ENCODE measurements at places on chromosomes 3 and 15.
A peak's percentile ranks its signal among the peaks of the same experiment; 100 is the strongest.

DNA sequence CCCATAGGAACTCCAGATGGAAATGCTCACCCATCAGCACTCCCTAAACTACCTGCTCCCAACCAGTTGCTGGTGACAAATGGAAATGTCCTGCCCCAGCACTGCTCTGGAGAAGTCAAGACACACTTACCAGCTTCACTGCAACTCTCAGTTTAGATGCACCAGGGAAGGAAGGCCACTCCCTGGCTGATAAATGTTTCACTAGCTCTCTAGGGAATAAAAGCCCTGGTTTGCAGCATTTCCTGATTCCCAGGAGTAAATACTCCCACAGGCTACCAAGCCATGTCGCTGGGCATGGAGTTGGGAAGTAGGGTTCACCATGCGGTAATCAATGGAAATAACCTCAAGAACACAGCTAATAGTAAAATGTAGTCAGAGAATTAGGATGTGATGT, 112.0 kb upstream of the NEO1 start:
- DNase-seq = no peak

GRCh38 chr3:135267487-135267886, 472.4 kb downstream of the EPHB1 start:
- DNase-seq = no peak

GRCh38 chr15:40743921-40744814, 10.9 kb downstream of the RMDN3 start:
- no peak for DNase-seq

DNA sequence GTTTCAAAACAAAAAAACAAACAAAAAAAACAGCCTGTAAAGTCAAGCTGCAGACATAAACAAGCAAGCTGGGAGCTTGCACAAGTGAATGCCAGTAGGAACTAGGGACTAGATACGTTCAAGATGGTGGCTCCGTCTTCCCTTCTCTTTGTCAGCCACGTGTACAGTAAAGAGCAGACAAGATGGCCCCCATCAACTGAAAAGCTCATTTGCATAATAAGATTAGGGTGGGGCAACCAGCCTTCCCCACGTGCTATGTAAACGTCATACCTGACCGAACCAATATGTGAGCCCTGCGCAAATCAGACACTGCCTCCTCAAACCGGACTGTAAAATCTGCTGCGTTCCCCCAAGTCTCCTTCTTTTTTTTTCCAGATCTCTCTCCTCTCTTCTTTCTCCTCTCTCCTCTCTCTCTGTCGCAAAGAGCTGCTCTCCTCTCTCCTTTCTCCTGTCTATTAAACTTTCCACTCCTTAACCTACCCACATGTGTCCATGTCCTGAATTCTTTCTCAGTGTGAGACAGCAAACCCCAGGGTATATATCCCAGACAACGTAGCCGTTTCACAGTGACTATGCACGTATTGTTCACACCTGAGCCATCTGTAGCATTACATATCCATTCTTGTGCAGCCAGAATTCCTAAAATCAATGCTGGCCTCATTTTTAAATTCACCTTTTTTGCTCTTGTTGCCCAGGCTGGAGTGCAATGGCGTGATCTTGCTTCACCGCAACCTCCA, 31.2 kb upstream of the FXR1 start:
- DNase-seq = no peak

DNA sequence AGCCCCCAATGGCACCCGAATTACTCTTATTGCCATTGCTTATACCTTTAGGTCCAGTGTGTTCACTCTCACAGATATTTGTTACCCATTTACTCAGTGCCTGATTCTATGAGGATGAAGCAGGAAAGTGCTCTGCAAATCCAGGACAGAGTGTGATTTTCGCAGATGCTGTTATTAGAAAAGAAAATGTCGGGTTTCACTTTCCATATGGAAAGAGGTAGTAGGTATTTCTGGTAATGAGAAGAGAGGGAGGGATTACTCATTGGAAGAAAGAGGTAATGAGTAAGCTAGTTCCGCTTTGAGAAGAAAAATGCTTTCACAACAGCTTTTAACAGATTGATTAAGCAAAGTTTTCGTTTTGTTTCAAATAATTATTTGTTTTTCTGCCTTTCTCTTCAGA, 336.3 kb upstream of the CFAP20DC start:
- peak; percentile 77 for DNase-seq

- no peak for DNase-seq
Measured at GRCh38 chr3:124761935-124762660, 31.8 kb downstream of the UMPS start.

DNA sequence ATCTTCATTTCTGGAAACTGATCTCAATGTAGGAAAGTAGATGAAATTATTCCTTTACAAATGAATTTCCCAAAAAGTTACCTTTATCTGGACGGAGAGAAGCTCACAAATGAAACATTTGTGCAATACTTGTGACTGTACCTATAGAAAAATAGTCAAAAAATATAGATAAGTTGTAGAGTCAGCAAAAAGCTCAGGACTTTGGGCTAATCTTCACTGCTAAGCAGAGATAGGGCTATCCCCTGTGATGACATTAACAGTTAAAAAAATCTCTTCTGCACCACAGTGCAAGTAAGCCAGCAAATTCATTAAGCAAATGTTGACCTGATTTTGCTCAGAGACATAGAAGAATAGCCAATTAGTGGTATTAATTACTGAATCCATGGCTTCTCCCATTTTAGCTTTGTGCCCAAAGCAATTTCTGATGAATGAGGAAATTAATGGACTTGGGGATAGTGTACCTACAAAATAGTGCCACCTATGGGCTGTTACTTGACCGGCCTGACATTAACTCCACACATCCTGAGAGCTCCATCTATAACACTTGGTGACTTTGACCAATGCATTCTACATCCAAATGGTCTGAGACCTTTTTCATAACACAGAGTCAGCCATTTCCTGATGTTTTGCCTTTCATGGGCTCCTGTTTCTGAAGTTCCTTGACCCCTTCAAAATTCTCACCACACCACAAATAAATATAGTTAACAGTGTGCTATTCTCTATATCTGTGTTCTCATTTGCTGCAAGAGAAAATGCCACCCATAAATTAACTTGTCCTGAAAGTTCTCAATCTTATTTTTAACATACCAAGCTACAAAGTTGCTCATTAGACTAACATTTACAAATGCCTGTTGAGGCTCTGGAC, 105.0 kb downstream of the SSR3 start:
- DNase-seq = peak; percentile 24

- no peak for DNase-seq
Measured at GRCh38 chr15:73924171-73924921, 1.9 kb upstream of the LOXL1 start.

DNA sequence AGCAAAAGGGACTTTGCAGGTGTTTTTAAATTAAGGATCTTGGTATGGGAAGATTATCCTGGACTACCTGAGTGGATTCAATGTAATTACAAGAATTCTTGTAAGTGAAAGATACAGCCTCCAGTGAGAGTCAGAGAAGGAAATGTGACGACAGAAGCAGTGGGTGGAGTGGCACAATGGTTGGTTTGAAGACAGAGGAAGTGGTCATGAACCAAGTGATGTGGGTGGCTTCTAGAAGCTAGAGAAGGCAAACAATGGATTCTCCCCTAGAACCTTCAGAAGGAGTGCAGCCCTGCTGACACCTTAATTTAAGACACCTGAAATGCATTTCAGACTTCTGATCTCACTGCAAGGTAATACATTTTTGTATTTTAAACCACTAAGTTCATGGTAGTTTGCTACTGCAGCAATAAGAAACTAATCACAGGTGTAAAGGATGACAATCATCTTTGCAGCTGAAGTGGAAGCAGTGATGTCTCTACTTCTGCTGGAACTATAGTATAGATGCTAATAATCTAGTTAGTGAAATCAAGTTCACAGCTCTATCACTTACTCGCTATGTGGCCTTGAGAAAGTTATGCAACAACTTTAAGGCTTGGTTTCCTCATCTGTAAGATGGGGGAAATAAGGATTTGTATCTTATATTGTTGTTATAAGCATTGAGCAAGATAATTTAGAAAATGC, 403.4 kb upstream of the SUCLG2 start:
- DNase-seq = no peak

DNA sequence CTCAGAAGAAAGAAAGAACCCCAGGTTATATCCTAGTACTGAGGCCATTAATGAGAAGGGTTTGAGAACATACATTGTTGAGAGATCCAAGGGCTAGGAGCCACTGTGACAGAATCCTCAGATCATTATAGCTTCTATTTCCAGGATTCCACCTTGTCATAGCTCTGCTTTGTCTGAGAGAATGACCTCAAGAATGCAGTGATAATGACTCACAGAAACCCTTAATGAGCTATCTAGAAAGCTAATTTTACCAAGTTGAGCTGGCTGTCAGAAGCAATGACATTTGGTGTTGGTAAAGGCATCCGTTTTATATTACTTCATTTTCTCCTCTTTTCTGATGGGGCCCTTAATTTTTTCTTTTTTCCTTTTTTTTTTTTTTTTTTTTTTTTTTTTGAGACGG, 10.9 kb downstream of the TRIP4 start:
- DNase-seq = no peak

- DNase-seq = no peak
Measured at GRCh38 chr15:52803467-52804306, 13.6 kb upstream of the ONECUT1 start.

GRCh38 chr15:80434926-80435720, 30.9 kb downstream of the ARNT2 start:
- no peak for DNase-seq

GRCh38 chr3:24496529-24497482, 2.2 kb upstream of the THRB start:
- no peak for DNase-seq

DNA sequence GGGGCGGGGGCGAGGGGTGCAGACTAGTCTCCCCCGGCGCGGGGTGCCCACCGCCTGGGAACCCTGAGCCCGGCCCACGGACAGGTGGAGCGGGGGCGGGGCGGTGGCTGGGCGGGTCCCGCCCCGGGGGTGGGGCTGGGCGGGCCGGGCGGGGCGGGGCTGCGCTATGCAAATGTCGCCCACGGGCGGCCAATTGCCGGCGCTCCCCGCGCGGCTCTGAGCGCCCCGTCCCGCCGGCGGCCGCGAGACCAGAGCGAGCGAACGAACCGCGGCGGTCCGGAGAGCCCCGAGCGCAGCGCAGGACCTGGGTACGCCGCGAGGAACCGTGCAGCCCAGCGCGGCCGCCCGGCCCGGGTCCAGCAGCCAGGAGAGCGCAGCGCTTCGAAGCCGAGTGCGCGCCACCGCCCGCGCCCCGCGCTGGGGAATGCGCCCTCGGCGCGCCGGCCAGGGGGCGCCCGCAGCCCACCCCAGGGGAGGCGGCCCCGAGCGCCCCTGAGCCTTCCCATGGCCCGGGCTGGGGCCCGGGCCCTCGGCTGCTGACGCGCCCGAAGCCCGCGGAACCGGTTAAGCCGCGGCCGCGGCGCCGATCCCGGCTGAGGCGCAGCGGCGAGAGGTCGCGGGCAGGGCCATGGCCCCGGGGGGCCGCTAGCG, at the start of gene SEMA3F:
Gene SEMA3F (plus strand): TSS at position 485 of the 651 bp plus-strand sequence. CDS start 4,299 bp downstream, outside the sequence.
- DNase-seq = peak; percentile 93

GRCh38 chr15:39777496-39777895, 5.1 kb downstream of the FSIP1 start:
- DNase-seq = no peak

- DNase-seq = no peak
Measured at GRCh38 chr15:36178303-36178633, 401.2 kb upstream of the CDIN1 start.

GRCh38 chr3:136664771-136665170, 87.4 kb downstream of the STAG1 start:
- no peak for DNase-seq

DNA sequence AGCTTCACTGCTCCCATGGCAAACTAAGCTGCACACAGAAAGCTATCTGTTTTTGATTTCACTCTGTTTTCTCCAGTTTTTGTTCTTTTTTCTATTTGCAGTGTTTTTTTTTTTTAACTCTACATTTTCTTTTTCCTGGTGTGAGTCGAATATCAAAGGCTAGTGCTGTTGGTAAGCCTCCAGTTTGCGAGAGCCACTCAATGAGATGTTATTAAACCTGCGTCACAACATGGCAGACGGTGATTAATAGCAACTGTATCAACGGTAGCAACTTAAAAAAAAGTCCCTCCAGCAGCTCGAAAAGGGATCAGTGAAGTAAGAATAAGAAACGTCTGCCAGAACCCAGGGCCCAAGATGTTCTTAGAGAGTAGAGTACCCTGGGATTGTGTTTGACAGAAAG, 84.1 kb downstream of the MEIS2 start:
- DNase-seq = no peak

GRCh38 chr15:98718426-98719136, 70.2 kb downstream of the IGF1R start:
- no peak for DNase-seq

DNA sequence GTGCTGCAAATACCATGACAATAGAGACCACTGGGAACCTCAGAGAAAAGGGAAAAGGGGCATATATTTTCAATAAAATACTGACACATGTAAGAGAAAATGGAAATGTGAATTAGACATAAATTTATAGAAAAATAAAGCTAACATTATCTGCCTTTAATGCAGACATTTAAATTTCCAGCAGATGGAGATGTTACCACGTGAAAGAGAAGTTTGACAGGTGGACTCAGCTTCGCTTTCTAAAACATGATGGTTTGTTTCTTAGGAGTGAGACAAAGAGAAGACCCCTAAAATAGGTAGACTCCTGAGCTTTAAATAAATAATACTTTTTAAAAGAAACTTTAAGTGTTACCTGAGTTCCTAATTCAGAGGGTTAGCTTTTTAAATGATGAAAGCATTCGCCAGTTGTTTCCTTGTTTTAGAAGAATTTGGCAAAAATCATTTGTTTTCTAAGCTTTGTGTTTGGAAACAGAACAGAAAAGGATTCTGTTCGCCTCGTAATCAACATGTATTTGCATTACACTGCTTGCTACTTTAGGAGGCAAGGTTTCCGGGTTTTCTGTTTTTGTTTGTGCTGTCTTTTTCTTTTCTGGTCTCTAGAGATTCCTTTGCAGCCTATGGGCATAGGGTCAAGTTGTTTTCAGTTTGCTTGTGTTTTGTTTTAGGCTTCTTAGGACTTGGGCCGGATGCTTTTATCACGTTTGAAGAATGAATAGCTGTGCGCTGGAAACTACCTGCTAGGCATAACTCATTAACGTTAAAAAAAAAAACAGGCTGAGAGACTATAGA, 271.4 kb downstream of the THSD4 start:
- DNase-seq = no peak

GRCh38 chr15:56715220-56715619, 18.1 kb downstream of the ZNF280D start:
- no peak for DNase-seq

- DNase-seq = no peak
Measured at GRCh38 chr3:98982351-98982750, 80.9 kb upstream of the DCBLD2 start.

DNA sequence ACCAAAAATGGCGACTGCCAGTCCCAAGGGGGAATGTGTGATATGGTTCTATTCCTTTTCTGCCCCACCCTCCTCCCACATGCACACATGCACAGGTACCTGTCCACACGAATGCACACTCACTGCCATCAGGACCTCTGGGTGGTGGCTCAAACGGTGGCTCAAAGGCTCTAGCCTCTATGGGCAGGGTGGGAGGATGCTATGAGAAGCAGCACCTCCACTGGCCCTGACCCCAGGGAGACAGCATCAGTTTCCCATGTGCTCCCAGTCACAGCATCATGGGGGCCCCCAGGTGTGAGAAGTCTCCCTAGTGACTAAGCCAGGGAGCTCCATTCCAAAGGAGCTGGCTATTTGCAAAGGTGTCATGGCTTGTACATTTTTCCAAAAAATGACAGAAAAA, 15.9 kb downstream of the SEMA3G start:
- no peak for DNase-seq
